ENCODE measurements at places on chromosomes 7 and 10.
A peak's percentile ranks its signal among the peaks of the same experiment; 100 is the strongest.

DNA sequence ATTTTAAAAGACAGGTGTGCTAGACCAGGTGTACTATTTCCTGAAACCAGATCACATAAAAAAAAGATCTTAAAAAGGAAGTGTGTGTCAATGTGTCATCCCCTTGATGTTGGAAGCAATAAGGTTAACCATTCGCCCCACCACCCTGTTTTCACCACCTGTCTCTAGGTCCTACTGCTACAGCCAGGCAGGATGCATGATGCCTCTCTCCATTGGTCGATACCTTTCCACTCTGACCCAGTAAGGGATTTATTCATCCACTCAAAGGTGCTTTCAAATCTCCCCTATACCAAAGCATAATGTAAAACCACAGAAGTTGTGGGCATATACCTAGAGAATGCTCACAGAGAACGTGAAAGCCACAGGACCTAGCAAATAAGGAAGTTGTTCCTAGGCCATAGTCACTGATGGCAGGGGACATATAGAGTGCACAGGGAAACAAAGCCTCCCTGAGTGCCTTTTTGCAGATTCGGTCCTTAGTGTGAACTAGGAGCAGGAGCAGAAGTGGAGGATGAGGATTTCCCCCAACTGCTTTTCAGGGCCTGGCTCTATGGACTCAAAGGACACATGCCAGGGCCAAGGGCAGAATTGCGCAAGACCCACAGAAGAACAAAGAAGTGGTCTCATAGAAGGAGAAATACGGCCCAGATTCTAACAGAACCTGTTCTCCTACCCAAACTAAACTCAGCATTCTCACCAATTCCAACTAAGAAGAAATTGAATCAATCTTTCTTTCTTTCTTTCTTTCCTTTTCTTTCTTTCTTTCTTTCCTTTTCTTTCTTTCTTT lies 631.5 kb upstream of the NRP1 start:
- no peak for DNase-seq

GRCh38 chr10:71363936-71364335 lies 32.8 kb upstream of the CDH23 start:
- DNase-seq: no peak

DNA sequence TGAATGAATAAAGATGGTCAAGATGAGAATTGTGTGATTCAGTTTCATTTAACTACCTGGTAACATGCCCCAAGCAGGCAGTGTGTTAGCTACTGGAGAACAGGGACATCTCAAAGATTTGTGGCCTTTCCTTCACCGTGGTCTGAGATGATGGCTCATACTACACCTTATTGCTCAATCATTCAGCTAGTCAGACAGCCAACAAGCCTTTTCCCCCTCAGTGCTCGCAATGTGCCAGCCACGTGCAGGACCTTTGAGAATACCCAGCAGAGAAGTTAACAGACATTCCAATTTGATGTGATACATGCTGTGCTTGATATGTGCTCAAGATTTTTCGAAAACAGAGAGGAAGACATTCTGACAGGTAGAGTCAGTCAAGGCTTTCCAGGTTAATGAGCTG lies 562.8 kb downstream of the SUGCT start:
- DNase-seq: no peak

DNA sequence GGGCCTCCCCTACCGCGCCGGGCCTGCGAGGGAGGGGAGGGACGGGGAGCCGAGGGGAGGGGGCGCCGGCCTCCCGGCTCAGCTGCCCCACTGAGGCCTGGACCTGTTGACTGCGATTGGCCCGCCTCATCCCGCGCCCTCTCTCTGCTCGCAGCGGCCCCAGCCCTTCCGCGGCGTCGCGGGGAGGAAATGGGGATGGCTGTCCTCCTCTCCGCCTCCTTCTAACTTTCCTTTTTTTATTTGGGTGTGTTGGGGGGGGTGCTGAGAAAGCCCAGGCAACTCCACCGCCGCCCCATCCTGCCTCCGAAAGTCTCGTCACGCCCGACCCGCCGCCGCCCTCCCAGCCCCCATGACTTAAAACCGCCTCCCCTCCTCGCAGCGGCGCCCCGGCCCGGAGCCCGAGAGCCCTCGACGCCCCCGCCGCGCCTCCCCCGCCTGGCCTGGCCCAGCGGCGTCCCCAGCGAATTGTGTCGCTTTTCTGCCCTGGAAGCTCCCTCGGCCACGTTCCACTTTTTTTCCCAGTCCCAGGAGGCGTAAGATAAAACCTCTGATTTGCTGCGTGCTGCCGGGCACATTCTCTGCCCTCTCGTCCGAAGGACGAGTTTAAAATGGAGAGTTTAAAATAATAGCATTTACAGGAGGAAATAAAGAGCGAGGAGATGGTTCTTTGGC lies 842 bp upstream of the SKIDA1 start:
- peak; percentile 50 for DNase-seq

DNA sequence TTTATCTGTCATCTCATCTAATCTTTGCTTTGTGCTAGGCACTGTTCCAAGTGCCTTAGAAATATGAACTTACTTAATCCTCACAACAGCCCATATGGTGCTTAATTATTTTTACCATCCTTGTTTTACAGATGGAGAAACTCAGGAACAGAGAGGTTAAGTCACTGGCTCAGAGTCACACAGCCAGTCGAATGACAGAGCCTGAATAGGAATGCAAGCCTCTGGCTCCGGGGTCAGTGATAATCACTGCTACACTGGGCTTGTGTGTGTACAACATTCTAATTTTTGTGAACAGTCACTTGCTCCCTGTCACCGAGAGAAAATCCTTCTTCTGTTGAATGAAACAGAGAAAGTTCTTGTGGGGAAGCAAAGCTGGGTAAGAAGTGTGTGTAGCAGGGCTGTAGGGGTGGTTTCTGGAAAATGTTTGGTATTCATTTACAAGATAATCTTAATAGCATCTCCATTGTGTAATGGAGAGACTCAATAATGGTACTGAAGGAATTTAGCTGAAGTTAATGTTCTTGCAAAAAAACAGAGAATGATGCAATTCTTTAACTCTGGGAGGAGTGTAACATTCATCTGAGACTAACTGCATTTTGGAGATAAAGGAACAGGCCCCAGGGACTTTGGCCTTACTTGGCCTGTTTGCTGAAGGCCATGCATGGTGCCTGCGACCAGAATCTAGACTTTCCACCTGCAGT lies 290.6 kb downstream of the FRMD4A start:
- DNase-seq: no peak

DNA sequence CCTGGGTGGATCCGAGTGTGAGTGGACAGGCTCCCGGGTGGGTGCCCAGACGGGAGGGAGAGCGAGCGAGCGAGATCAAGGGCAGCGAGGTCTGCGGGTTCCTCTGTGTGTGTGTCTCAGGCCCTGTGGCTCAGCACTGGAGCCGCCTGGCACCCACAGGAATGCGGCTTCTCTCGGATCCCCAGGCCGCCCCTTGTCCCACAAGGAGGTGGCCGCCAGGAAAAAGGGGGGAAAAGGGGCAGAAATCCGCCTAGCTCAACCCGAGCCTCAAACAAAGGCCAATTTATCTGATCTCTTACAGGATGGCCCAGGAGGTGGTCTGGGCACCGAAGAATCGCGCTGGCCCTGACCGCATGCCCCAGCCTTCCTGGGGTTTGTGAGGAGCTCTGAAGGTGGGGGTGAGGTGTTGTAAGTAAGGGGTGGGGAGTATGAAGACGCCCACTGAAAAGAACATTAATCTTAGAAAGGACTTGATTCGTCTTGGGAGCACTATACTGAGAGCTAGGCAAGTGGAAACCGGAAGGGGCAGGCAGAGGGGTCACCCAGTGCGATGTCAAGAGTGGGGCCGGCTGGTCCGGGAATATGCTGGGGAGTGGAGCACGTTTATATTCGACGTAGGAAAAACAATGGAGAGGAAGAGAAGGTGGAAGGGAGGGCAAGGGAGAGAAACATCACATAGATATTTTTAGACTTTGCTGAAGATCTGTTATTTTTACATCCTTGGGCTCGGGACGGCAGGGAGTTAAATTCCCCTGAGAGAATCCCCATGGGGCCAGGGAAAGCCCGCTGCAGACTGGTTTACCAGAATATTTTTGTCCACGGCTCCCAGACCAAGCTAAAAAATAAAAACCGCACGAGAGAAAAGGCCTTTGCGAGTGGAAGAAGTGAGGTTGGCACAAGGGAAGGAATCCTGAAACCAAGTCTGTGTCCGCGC lies 7.2 kb downstream of the DLX5 start:
- DNase-seq: no peak

DNA sequence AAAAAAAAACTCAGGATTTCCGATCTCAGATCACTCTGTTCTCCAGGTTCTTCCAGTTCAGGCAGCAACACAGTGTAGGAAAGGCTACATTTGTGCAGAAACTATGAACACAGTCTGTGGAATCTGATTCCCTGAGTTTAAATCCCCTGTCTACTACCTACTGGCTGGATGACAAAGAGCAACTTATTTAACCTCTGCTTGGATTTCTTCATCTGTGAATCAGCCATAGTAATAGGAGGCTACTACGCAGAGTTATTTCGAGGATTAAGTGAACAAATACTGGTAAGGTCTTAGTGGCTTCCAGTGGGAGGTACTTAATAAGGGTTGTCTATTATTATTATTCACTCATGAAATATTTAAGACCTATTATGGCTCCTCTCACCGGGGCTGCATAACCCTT lies 44.3 kb upstream of the PDCD4 start:
- no peak for DNase-seq

DNA sequence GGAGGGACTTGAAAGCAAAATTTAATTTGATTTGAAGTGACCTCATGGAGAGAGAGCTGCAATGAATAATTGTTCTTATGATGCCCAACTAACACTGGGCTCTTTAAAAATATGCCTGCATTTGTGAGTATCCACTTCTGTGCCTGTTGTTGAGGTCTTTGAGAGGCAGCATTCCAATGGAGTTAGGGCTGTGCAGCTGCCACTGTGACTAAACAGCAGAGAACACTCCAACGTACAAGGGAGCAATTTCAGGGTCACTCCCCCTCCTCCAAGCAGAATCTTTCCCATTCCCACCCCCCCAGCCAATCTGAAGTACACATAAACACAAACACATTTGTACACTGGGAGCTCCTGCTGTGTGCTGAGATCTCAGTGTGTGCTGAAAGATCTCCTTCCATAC lies 28.0 kb upstream of the GSAP start:
- no peak for DNase-seq

- DNase-seq: no peak
Observed at GRCh38 chr10:111275091-111275490, 198.3 kb downstream of the ADRA2A start.

DNA sequence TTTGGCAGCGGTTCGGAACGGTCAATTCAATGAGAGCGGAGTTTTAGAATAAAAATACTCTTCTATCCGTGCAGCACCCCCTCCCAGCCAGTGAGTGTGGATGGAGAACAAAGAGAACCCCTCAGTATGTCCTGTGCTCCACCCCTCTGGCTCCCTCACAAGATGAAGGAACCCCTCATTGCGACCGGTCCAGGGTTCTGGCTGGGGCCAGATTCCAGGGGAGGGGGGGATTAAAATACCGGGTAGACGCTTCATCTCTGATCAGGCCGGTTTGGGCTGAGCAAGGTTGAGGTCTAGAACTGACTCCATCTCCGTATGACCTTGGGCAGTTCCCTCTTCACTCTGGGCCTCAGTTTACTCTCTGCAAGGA lies 5.9 kb downstream of the CYP26C1 start:
- DNase-seq: no peak

DNA sequence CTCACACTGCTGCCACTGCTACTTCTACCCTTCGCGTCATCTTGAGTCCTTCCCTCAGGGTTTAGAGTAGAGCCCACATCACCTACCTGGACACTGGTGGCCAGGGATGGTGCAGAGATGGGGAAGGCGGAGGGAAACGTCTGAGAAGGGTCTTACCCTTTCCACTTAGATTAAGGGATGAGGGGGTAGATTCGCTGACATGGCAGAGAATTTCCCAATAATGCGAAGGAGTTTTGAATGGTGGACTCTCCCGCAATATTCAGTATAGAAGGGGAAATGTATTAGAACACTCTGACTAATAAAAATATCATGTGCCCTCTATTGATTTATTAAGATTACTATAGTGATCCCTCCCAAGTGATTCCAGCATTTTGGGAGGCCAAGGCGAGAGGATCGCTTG lies 209.5 kb upstream of the KIAA1217 start:
- DNase-seq: no peak

GRCh38 chr7:1410992-1411391 lies 48.3 kb downstream of the MICALL2 start:
- DNase-seq: no peak

Data from activated T-cell treated with anti-CD3 and anti-CD28 coated beads for 1 hour (primary cell).